ENCODE measurements at places on chromosomes 6 and 20.

DNA sequence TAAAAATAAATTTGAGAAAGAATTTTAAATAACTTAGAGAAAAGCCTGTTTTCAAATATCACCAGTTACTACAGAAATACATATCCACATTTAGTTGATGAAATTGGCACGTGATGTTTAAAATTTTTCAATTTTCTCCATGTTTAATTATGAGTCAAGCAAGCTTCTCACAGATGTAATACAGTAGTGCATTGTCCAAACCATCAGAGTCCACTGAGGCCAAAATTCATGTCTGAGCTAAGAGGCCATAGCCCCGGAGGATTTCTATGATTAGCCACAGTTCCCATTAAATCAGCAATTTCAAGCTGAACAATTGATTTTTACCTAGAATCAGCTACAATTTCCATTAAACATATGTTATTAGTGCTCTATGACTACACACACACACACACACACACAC lies 387.0 kb downstream of the LAMA2 start:
- DNase-seq, result no peak

- no peak for DNase-seq
These were observed 60.1 kb downstream of the SLX4IP start for GRCh38 chr20:10495173-10495572.

- DNase-seq, result no peak
These were observed 129.5 kb upstream of the SSTR4 start for GRCh38 chr20:22905658-22906057.

DNA sequence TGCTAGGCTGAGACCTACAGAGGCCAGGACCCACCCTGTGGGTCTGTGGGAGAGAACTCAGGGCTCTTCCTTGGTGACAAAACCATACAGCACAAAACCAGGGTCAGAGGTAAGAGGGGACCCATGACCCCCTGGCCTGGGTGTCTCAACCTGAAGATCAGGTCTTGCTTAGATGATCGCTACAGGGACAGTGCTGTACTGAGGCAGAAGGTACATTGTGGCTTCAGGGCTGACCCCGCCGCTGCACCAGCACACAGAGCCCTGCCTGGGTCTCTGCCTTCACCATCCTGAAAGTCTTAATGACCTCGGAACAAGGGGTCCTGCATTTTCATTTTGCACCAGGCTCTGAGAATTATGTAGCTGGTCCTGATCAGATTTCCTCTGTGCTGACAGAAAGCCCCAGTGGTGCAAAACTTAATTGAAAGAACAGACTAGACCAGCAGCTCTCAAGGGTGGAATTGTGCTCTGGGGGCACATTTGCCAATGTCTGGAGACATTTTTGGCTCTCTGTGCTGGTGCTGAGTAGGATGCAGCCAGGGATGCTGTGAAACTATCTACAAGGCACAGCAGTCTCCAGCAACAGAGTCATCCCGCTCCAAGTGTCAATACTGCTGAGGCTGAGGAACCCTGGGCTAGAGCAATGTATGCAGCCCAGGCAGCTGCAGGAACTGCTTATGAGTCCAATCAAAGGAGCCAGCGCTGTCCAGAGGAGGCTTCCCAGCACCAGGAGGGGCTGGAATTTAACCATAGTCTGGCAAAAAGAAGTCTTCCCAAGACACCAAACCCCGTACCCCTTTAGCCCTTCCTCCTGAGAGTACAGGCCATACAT lies 254.9 kb downstream of the ERMARD start:
- DNase-seq, result no peak

GRCh38 chr6:96016334-96017069 lies 728 bp downstream of the FUT9 start:
- no peak for DNase-seq

DNA sequence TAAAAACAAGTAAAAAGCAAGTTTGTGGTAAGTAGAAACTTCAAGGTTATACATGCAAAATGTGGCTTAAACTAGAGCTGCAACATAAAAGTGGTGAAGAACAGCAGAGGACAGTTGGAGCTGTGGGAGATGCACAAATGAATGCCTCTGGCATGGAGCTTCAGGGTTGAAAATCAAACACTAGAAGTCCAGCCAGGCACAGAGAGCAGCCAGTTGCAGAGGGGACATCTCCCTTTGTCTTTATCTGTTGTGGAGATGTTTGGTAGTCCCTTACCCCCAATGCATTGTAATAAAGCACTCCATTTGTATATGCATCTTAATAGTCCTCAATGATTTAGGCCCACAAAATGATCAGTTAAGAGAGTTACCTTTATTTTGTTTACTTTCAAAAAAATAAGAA lies 73.1 kb upstream of the C20orf144 start:
- DNase-seq, result no peak

GRCh38 chr6:117143647-117144046 lies 121.7 kb upstream of the VGLL2 start:
- DNase-seq, result no peak

DNA sequence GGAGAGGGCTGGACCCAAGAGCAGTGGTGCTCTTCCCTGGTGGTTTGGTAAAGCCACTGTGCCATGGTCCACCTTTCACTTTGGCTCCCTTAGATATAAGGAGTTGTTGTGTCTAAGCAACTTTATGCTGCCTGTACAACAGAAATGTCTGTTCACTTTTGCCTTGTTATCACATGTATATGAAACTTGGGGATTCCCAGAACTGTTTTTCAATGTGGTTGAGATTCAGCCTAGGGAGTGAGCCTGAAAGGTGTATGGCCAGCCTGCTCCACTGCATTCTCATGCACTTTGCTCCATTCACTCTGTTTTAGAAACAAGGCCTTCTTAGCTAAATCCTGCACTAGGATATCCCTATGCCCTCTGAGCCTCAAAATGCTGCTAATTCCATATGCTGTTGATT lies 234.5 kb upstream of the THEMIS start:
- DNase-seq, result no peak

DNA sequence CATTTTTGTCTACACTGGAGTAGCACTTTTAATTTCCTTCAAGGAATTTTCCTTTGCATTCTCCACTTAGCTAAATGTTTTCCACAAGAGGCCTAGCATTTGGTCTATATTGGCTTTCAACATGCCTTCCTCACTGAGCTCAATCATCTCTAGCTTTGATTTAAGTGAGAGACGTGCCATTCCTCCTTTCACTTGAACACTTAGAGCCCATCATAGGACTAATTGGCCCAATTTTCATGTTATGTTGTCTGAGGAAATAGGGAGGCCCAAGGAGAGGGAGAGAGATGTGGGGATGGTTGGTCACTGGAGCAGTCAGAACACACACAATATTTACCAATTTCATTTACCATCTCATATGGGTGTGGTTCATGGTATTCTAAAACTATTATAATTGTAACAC lies 645.0 kb downstream of the PRKN start:
- DNase-seq, result no peak

DNA sequence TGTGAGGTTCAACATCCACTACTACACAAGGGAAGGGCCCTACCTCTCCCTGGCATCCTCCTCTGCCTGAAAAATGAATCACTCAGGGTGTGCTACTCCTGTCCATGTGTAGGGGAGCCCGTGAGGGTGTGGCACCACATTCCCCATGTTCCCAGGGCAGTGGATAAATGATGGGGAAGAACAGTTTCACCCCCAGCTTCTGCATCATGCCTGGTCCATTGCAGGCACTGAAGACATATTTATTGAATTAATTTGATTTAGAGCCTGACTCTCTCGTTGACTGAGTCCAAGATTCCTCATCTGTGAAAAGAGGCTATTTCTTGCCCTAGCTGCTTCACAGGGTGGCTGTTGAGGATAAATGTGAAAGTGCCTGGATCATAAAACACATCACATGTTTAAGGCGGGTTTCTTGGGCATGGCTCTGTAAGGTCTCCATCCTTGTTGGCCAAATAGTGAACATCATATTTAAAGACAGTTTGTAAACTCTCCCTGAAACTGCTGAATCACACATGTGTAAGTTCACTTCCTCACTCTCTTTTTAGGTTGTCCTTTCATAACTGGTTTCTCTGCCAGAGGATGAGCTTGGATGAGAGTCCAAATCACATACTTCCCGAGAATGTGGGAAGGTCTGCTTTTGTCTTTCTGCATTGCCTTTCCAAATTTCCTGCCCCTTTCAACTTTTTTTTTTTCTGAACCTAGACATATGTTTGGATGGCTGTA lies 79.7 kb upstream of the FYN start:
- DNase-seq, result no peak

DNA sequence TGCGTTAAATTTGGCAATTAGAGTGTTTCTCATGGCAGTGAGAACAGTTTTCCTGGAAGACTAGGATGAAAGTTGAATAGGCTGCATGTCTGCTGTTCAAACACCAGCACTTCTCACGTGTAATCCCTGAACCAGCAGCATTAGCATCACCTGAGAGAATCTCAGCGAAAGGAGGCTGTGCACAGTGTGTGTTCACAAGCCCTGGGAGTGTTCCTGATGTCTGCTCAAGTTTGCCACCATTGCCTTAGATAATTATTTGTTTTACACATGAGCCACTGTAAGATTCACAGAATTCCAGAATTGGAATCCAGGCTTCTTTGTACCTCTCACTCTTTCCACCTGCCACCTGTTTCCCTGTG lies 117.3 kb downstream of the JARID2 start:
- no peak for DNase-seq

Measured in GM18507 (cell line).